ENCODE measurements at places on chromosomes 12 and 14. TPM values are rescaled to one million over a fixed set of nuclear protein-coding genes. Genes with fewer than 3 reads are reported as not detected.

C12orf50 gene
- 0.13 TPM for total RNA-seq

ASCL1 gene
- total RNA-seq: not detected

CABP1 gene
- 0.26 TPM for total RNA-seq

TCL1B gene
- not detected for total RNA-seq

SOX5 gene
- 6.8 TPM for total RNA-seq

TIMM9 gene
- total RNA-seq: 12.3 TPM

DDX24 gene
- 145 TPM for total RNA-seq

GLT1D1 gene
- not detected for total RNA-seq

KRT6A gene
- total RNA-seq: 0.66 TPM

KCNJ8 gene
- total RNA-seq: 1.2 TPM

TAS2R13 gene
- total RNA-seq: 0.92 TPM

ETFBKMT gene
- 2.6 TPM for total RNA-seq

CBLN3 gene
- 4.5 TPM for total RNA-seq

CEBPE gene
- not detected for total RNA-seq

KRT75 gene
- not detected for total RNA-seq

KRT3 gene
- not detected for total RNA-seq

FSCB gene
- not detected for total RNA-seq

ALDH1L2 gene
- 14.5 TPM for total RNA-seq

KRT85 gene
- not detected for total RNA-seq

RAPGEF3 gene
- 7.9 TPM for total RNA-seq

HOXC9 gene
- not detected for total RNA-seq

DLST gene
- 62.0 TPM for total RNA-seq

KRT78 gene
- total RNA-seq: not detected

ALG10B gene
- total RNA-seq: 1.8 TPM

KRT1 gene
- not detected for total RNA-seq

RIMBP2 gene
- not detected for total RNA-seq

POP5 gene
- total RNA-seq: 34.0 TPM

TTC6 gene
- total RNA-seq: not detected

KLHL33 gene
- 0.13 TPM for total RNA-seq

OR4K13 gene
- total RNA-seq: not detected

ELK3 gene
- 14.4 TPM for total RNA-seq

COCH gene
- total RNA-seq: 0.06 TPM

NYNRIN gene
- 6.5 TPM for total RNA-seq

LIN52 gene
- total RNA-seq: 8.6 TPM

SLC10A1 gene
- total RNA-seq: not detected

KCNC2 gene
- total RNA-seq: not detected

DHRS2 gene
- total RNA-seq: not detected

PTPRQ gene
- 0.06 TPM for total RNA-seq

FAR2 gene
- total RNA-seq: 11.0 TPM

TAS2R30 gene
- 6.2 TPM for total RNA-seq
